Stimulated activated CD4-positive, alpha-beta T cell treated with anti-CD3 and anti-CD28 coated beads, Interleukin-1b, Interleukin-23, amount 100 ng/mL, for 24 hours (primary cell): ENCODE measurements at places on chromosomes 2 and 18.

DNA sequence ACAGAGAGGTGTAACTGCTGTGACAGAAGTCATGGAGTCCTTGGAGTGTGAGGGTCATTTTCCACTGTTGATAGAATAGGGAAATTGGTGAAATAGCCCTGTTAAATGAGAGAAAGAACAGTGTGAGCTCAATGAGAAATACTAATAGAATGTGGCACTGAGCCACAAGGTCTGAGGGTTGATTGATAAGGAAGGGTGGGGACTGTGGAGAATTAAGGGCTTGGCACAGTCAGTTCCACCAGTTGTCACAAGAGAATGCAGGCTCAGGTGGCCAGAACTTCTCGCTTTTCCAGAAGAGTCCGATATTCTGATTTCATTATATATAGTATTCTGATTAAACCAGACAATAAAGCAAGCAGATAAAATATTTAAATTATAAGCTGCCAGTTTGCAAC, 9.1 kb upstream of the IL1RN start:
- no peak for DNase-seq

GRCh38 chr2:83017366-83018090, 1441.6 kb downstream of the SUCLG1 start:
- no peak for DNase-seq

GRCh38 chr18:58417752-58418151, 211.1 kb downstream of the ALPK2 start:
- no peak for DNase-seq

- DNase-seq = no peak
These were observed 949.9 kb upstream of the NRXN1 start for GRCh38 chr2:51981783-51982182.

DNA sequence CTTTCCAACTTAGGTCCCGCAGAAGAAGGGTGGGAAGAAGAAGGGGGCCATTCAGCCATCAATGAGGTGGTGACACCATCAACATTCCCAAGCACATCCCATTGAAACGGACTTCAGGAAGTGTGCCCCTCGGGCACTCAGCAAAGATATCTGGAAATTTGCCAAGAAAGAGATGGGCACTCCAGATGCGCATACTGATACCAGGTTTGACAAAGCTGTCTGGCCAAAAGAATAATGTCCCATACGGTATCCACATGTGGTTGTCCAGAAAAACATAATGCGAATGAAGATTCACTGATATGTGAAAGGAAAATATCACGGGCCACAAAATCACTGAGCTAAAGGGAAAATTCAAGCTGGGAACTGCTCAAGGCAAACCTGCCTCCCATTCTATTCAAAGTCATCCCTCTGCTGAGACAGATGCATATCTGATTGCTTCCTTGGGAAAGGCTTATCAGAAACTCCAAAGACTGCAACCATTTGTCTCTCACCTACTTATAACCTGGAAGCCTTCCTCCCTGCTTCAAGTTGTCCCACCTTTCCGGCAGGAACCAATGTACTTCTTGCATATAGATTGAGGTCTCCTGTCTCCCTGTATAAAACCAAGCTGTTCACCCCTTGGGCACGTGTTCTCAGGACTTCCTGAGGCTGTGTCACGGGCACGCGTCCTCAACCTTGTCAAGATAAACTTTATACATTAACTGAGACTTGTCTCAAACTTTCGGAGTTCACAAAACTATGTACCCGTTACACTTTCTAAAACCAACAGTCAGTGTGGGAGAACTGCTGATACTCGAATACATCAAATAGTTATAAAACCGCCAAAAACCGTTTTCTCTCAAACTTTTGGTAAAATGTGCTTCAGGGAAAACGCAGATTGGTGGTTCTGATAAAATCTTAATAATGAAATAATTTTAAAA, 1.3 kb upstream of the PDK1 start:
- no peak for DNase-seq

DNA sequence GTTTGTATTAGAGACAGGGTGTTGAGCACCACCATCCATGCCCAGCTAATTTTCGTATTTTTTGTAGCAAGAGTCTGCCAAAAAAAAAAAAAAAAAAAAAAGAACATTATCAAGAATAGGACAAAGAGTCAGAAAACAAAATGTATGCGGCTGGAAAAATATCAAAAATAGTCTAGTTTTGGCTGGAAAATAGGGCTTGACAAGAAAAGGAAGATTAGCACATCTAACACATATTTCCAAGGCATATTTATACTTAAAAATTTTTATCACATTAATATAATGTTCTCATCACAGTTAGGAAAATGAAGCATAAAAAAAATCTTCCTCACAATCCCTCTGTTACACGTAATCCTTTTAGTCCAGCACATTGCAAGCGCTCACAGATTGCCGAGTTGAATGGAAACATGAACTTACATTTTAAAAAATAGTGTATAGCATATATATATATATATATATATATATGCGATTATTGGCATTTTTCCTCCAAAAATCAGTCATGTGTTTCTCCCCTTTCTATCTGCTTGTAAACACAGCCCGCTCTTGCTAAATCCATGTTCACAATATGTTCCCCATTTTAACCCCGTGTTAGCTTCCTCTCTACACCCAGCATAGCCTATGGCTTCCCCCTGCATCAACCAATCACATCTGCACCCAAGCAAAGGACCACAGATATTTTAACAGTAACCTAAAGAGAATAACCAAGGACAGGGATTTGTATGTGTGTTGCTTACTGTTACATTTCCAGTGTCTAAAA, 183.0 kb downstream of the AFF3 start:
- no peak for DNase-seq

DNA sequence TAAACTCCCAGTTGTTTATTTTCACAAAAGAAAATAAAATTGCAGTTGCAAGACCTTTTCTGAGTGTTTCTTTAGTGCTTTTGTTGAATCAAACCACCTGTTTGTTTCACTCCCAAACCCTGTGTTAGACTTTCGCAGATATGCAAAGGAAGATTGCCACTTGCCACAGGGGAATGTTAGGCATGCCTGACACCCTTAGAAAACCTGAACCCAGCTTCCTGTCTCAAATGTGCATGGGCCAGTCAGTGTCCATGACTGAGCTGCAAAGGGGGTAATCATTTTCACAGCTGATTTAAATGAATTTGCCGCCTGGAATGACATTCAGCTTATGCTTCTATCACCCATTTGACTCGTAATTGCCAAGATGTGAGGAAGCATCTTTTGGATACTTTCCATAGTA, 17.5 kb downstream of the TGOLN2 start:
- DNase-seq = no peak

GRCh38 chr2:230382108-230382507, 33.9 kb upstream of the SP100 start:
- no peak for DNase-seq

- DNase-seq = no peak
These were observed 22.3 kb downstream of the KLF7 start for GRCh38 chr2:207143215-207144172.

DNA sequence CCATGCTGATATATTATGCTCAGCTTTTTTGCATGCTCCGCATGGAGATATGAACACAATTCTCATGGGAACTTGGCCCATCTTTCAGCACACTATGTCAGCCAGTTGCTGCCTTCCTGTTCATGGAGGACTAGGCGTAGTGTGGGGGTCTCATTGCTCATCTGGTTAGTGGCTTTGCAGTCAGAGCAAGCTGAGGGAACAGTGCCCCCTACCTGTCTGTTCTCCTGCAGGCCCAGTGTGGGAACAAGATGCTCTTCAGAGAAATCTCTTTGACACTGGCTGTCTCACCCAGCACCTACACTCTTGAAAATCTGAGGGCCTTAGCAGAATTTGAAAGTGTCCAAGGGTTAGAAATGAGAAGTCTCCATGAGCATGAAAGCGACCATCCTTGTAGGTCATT, 47.1 kb downstream of the SPTBN1 start:
- no peak for DNase-seq

DNA sequence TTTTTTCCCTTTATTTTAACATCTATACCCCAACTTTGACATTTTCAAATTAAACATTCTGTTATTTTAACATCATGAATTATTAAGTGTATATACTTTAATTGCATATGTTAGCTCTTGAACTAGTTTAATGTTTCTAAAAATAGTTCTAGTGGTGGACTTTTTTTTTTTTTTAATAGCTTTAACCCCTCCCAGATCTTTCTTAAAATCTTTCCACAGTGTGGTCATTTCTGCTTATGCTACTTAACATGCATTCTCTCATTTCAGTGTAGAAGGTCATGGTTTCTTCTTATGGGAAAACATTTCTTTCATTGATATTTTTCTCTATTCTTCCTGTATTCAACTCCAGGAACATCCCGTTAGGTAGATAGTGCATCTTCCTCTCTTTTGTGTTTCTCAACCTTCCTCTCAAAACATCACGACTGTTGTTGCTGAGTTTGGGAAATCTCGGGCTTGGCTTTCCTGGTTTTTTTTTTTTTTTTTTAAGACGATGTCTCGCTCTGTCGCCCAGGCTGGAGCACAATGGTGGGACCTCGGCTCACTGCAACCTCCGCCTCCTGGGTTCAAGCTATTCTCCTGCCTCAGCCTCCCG, 849 bp upstream of the TMEM18 start:
- no peak for DNase-seq

DNA sequence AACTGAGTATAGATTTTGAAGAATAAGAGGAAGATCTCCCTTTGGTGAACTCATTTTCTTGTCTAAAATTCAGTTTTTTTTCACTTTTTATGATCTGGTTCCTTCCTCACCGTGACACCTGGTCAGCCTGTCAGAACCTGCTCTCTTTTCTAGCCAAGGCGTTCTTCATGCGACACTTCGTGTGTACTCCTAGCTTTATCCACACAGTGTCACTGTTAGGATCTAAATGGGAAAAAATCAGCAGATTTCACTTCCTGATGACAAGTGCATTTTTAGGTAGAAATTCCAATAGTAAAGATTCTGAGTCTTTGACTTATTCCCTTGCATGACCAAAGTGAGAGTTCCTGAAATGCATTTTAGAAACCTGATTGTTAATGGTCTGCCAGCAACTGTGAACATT, 89.8 kb downstream of the KLHL14 start:
- DNase-seq = no peak

GRCh38 chr18:44700652-44701051, 20.0 kb downstream of the SETBP1 start:
- no peak for DNase-seq

DNA sequence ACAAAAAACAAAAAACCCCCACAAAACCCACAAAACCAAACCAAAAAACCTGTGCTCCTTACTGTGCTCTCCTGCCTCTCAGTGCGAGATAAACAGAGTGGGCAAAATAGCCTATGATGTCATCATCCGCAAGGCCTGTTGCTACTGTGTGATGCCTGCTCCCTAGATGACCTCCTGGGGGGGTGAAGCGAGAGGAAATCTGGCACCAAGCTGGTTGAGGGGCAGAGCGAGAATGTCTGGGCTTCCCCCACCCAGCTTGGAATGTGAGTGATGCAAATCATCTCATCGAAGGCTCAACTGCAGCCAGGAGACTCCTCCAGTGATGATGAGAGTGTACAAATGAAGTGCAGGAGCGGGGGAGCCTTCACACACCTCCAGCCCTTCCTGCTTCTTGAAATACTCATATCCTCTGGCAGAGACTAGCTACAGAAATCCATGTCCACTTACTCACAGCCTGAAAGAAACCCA, 57.7 kb upstream of the MAP4K3 start:
- no peak for DNase-seq

GRCh38 chr2:166563894-166564293, 69.8 kb upstream of the SCN7A start:
- no peak for DNase-seq

- DNase-seq = no peak
These were observed 7.0 kb upstream of the TYMS start for GRCh38 chr18:650428-650858.

DNA sequence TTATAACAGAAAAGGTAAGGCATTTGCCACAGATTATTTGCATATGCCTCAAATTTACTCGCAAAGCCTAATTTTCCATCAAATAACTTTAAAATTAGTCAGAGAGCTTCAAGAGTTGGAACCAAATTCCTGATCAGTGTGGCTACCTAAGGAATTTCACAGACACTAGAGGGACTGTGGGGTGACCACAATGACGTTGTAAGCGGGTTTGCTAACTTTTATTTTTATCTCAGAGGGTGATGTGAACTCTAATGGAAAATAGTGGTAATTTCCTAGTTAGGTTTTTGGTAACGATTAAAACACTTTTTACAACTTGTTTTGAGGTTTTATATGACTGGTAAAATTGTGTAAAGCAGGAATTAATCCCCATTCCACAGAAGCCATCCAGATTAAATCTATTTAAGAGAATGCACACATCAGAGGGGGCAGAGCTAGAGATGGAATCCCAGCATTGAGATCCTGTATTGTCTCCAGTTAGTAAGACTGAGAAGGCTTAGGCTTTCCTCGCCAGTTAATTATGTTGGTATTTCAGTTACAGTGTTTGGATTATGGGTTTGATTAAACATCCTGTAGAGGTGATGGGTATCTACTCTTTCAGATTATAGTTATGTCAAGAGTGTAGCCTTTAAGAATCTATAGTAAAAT, 129.0 kb downstream of the GPD2 start:
- DNase-seq = no peak

DNA sequence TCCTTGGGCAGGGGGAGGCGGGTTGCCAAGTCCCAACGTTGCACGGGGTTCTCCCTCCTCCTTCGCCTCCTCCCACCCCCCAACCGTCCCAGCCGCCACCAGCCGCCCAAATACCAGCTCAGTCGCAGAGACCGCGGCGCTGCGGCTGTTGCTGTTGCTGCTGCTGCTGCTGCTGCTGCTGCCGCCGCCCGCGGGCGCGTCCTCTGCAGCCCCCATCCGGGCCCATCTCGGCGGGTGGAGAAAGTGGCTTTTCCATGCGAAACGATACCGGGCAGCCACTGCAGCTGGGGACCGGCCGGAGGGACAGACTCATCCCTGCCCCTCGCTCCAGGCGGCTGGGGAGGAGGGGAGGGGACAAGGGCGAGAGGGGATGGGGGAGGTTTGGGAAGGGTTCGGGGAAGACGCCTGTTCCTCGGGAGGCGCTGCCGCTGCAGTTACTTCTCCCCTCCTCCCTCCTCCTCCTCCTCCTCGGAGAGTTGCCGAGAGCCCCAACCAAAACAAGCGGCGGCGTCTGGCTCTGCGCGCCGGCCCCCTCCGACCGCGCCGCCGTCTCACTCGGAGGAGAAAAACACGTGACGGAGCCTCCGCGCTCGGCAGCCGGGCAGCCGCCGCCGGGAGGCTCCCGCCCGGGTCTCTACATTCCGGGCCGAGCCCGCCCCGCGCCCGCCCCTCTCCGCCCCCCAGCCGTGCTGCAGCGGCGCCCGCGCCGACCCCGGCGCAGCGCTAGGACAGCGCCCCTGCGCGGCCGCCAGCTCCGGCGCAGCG, at the start of gene IRS1:
Gene IRS1 (minus strand): TSS at position 610 of the 765 bp plus-strand sequence. CDS start 1,082 bp downstream, outside the sequence.
- peak; percentile 53 for DNase-seq

DNA sequence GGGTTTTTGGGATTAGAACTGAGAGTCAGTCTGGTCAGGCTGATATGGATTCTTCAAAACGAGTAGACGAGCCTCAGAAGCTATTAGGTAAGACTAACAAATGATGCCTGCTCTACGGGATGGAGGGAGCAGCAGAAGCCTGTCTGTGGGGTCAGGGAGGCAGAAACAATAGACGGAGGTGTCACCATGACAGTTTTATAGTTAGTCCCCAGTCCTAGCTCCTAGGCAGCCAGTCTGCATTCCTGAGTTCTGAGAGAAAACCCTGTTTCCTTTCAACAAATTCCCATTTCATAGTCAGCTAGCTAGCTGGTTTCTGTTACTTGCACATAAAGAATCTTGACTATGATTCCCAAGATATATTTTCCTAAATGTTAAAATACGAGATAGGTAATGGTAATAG, 542.1 kb downstream of the PID1 start:
- no peak for DNase-seq
